Neuronal stem cell (in vitro differentiated cells): ENCODE measurements at places on chromosomes 7 and 10.

- no peak for DNase-seq
- no peaks in the 10 kb centered on the region for H3K36me3 ChIP-seq
- no peaks in the 10 kb centered on the region for H3K27me3 ChIP-seq
- H3K4me1 ChIP-seq = no peaks in the 10 kb centered on the region
- H3K4me3 ChIP-seq = no peak overlapping the region
These were observed 136.4 kb upstream of the MDFIC start for GRCh38 chr7:114785496-114785895.

DNA sequence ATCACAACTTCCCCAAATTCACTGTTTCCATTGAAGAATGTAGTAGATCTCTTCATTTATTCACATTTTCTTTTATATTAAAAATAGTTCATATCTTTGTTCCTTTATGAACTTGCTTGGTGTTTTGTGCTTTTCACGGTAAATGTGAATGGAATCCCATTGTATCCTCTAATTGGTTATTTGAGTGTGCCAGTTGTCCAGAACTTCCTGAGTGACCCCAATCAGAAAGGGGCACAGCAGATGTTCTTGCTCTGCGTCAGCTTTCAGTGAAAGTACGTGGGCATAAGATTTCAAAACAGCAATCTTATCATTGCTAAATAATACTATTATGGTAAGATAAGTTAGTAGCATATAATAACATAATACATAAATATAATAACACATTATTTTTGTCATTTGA, 47.0 kb downstream of the PTPRZ1 start:
- peaks cover 31% of the 10 kb centered on the region for H3K36me3 ChIP-seq
- H3K27ac ChIP-seq = no peak overlapping the region
- no peak for DNase-seq
- peaks cover 19% of the 10 kb centered on the region for H3K4me1 ChIP-seq

DNA sequence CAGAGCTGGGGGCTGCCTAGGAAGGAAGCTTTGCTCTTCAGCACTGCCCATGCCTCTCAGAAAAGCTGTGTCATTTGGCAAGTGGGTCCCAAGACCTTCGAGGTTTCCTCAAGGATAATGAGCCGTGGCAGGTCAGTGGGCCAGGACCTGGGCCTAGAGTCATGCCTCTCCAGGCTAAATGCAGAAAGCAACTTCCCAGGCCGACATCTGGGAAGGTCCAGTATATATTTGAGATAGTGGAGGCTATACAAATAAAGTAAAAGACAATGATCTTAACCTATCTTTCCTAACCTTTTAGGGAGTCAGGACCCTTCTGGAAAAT, 2.4 kb upstream of the HOXA10 start:
- H3K4me1 ChIP-seq = no peaks in the 10 kb centered on the region
- no peak overlapping the region for H3K27ac ChIP-seq
- no peak for DNase-seq
- H3K36me3 ChIP-seq = no peaks in the 10 kb centered on the region

GRCh38 chr7:133016604-133017003, 65.3 kb downstream of the CHCHD3 start:
- no peaks in the 10 kb centered on the region for H3K4me1 ChIP-seq
- no peak for DNase-seq
- no peaks in the 10 kb centered on the region for H3K36me3 ChIP-seq
- H3K4me3 ChIP-seq = no peak overlapping the region
- H3K27ac ChIP-seq = no peak overlapping the region

DNA sequence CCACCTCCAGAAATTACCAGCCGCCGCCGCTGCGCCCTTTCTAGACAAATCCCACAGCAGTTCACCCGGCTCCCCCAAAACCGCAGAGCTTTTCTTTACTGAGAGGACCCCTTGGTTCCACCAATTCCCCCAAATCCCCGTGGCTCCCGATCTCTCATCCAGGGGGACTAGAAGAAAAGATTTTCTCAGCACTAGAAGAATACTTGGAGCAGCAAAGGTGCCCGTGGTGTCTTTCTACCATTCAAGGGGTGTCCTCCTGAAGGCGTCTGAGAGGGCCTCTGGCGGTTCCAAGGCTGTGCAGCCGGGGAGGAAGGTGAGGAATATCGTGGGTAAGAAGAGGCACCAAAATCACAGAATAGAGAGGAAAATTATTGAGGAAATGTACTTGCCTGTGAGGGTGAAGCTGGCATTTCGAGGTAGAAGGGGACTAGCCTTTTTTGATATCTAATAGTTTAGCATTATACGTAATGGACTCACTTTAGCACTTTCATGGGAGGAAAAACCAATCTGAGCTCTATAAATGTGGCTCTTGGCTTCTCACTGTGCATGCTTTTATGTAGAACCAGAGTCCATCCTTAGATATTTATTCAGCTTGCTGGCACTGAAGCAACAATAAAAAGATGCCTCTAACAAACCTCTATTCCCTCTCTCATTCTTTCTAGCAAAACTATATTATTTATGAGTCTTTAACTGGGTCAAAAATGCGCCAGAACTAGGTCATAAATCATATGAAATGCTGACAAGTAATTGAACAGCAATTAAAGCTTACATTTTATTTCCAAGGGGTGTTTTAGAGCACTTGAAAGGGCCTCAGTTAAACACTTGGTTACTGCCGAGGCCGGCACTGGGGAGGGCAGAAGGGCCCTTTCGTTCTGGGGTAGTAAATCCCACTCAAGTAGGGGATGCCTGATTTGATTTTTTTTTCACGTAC, 13.8 kb upstream of the HOXA2 start:
- H3K27me3 ChIP-seq = peaks cover 95% of the 10 kb centered on the region
- DNase-seq = no peak
- no peak overlapping the region for H3K4me3 ChIP-seq
- no peaks in the 10 kb centered on the region for H3K4me1 ChIP-seq
- H3K36me3 ChIP-seq = no peaks in the 10 kb centered on the region
- H3K27ac ChIP-seq = no peak overlapping the region

- H3K27ac ChIP-seq = no peak overlapping the region
- no peak overlapping the region for H3K4me3 ChIP-seq
- no peaks in the 10 kb centered on the region for H3K36me3 ChIP-seq
- H3K4me1 ChIP-seq = peaks cover 14% of the 10 kb centered on the region
- H3K27me3 ChIP-seq = no peaks in the 10 kb centered on the region
These were observed 88.6 kb downstream of the RNF216 start for GRCh38 chr7:5692845-5693278.

DNA sequence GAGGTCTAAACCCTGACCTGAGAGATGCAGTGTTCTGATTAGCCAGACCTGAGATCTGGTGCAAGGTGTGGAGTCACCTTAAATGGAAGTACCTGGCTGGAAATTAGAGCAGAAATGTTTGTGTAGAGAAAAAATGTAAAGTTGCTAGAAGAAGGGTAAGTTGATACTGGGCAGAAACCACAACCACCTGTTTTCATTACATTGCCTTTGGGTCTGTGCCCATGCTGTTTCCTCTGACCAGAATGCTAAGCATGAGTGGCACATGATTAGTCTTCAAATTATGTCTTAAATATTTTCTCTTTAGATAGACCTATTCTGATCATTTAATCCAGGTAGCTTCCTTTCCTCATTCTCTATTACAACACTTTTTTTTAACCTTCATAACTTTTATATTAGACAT, 69.0 kb downstream of the CASD1 start:
- peaks cover 3% of the 10 kb centered on the region for H3K36me3 ChIP-seq
- no peak for DNase-seq
- no peak overlapping the region for H3K27ac ChIP-seq
- H3K4me1 ChIP-seq = no peaks in the 10 kb centered on the region
- H3K27me3 ChIP-seq = no peaks in the 10 kb centered on the region

- H3K4me1 ChIP-seq = no peaks in the 10 kb centered on the region
- H3K27me3 ChIP-seq = no peaks in the 10 kb centered on the region
- H3K36me3 ChIP-seq = no peaks in the 10 kb centered on the region
These were observed 892.0 kb upstream of the AUTS2 start for GRCh38 chr7:68706291-68706690.

- no peak for DNase-seq
- H3K27me3 ChIP-seq = no peaks in the 10 kb centered on the region
- H3K36me3 ChIP-seq = no peaks in the 10 kb centered on the region
- H3K4me1 ChIP-seq = no peaks in the 10 kb centered on the region
- no peak overlapping the region for H3K4me3 ChIP-seq
These were observed 113.2 kb downstream of the OR13A1 start for GRCh38 chr10:45202242-45202641.

DNA sequence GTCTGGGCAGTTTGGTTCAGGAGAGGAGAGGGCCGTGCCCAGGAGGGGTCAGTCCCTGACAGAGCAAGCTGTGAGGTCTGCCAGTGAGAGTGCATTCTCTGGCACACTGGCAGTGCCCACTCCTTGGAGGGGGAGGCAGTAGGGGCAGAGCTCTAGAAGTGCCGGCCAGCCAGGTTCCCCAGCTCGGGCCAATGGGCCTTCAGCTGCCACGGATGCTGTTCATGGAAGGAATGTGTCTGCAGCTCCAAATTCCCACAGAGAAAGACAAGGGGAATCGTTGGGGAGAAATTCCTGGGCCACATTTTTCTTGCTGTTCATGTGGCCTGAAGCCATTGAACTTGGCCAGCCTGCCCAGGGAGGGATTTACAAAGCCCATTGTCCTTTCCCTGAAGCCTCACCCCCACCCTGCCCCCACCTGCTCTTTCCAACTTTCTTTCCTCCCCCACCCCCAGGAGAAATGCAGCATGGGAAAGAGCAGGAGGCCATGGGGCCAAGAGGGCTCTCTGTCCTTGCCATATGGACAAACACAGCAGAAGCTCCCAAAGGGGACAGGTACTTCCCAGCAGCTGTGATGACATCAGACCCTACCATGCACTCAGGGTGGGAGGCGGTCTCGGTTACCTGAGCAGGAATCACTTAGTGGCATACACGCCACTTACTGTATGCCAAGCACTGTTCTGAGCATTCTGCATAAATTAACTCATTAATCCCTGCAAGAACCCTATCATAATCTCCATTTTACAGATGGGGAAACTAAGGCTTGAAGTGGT, 70.7 kb downstream of the ARHGAP22 start:
- no peaks in the 10 kb centered on the region for H3K4me1 ChIP-seq
- H3K4me3 ChIP-seq = no peak overlapping the region
- DNase-seq = no peak
- H3K27me3 ChIP-seq = no peaks in the 10 kb centered on the region

- DNase-seq = no peak
- no peaks in the 10 kb centered on the region for H3K27me3 ChIP-seq
- no peaks in the 10 kb centered on the region for H3K36me3 ChIP-seq
- no peak overlapping the region for H3K27ac ChIP-seq
- no peak overlapping the region for H3K4me3 ChIP-seq
These were observed 64.0 kb upstream of the CACUL1 start for GRCh38 chr10:118818621-118819221.

DNA sequence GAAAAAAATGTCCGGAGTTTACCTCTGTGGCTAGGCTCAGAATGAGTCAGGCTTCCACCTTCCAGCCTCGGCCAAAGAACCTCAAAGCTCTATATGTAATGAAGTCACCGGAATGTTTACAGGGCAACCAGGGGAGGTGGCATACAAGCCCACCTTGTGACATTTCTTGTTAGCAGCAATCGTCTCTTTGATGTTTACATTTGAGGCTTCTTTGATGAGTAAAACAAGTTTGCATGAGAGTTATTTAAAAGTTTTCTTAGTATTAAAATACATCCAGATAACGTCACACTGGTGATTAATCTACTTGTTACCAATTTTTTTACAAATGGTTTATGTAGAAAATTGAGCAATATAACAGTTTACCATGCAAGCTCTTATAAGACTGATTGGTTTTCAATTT, 133.1 kb upstream of the ADAM12 start:
- no peaks in the 10 kb centered on the region for H3K36me3 ChIP-seq
- no peaks in the 10 kb centered on the region for H3K4me1 ChIP-seq
- H3K4me3 ChIP-seq = no peak overlapping the region

DNA sequence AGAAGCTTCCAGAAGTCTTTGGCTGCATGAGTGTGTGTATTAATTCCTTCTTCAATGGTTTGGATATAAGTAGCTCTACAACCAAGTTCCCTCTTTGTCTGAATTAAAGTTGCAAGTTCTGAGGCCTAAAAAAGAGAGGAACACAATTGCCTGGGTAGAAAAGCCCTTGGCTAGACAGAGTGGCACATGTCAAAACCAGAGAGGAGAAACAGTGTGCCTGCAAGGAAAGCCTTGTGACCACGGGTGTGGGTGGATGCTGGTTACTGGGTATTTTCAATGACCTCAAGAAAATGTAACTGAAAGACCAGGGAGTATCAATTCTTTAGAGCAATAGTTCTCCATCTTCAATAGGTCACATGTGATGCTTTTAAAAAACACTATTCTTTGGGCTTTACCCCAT, 148.3 kb downstream of the SVIL start:
- no peak for DNase-seq
- no peaks in the 10 kb centered on the region for H3K4me1 ChIP-seq
- H3K36me3 ChIP-seq = peaks cover 18% of the 10 kb centered on the region
- H3K27me3 ChIP-seq = no peaks in the 10 kb centered on the region
- H3K4me3 ChIP-seq = no peak overlapping the region

GRCh38 chr7:90345595-90346335, 751 bp upstream of the GTPBP10 start:
- H3K4me3 ChIP-seq = peak overlapping the region; percentile 93
- peaks cover 3% of the 10 kb centered on the region for H3K4me1 ChIP-seq
- H3K27ac ChIP-seq = no peak overlapping the region

DNA sequence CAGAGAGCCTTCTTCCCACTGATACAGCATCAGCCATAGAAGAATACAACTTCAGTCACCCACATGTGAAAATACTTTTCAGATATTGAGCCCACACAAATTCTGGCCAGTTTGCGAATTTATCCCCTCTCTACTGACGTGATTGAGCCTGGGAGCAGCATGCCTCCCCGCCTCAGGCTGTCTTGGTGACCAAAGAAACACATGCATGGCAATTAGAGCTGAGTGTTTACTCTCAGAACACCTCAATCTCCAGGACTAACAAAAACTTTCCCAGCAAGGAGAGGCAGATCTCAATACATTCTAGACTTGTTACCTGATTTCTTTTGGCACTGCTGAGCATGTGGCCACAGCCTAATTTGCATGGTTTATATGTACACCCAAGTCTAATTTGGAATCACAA, 122.5 kb downstream of the TMEM26 start:
- H3K27ac ChIP-seq = no peak overlapping the region
- H3K4me1 ChIP-seq = no peaks in the 10 kb centered on the region
- no peaks in the 10 kb centered on the region for H3K27me3 ChIP-seq
- no peaks in the 10 kb centered on the region for H3K36me3 ChIP-seq

DNA sequence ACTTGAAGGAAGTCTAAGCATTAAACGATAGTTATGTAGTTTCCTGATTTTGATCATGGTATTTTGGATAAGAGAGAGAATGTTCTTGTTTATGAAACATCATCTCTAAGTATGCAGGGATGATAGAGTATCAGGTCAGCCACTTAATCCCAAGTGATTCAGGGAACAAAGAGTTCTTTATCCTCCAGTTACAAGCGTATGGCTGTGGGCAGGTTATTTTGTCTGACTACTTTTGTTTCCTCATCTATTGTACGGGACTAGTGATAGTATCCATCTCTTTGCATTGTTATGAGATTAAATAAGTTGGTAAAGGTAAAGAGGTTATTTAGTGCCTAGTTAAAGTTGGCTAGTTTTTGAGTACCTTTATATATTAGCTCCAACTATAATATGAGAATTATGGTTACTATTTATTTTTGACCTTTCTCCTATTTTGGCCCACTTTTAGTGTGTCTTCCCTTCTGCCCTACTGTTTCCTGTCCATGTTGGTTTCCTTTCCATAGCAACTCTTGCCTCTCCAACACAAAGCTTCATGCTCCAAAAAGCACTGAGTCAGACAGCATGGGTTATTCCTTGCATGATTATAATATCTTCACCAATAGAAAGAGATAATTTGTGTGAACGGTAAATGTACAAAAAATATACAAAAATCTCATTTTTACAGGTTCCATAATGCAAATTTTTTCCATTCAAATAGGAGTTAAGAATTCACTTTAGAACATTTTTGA, 65.4 kb downstream of the SP8 start:
- H3K36me3 ChIP-seq = no peaks in the 10 kb centered on the region
- H3K4me1 ChIP-seq = no peaks in the 10 kb centered on the region
- DNase-seq = no peak
